ENCODE measurements at places on chromosomes 1 and 21. TPM values are rescaled to one million over a fixed set of nuclear protein-coding genes. Genes with fewer than 3 reads are reported as not detected.

The COL6A2 gene
- 71.5 TPM for total RNA-seq

The FCRLA gene
- total RNA-seq, result 0.35 TPM

The GSTM3 gene
- 81.9 TPM for total RNA-seq

The LRRC7 gene
- not detected for total RNA-seq

The TIE1 gene
- 1.2 TPM for total RNA-seq
